ENCODE measurements at places on chromosomes 3 and 15.

DNA sequence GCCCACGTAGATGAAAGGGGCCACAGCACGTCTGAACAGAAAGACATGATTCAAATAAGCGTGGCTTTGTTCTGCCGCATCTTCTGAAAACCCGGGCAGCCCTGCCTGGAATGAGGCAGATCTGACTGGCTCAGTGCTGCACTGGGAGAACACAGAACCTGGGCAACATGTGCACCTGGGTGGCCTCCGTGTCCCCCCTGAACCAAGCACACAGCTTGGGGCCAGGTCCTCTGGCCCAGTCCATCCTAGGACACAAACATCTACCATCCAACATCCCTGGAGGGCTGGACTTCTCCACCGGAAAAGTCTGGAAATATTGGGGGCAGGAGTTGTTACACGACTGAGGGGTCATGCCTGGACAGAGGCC lies 119.4 kb downstream of the ADAMTS17 start:
- H3K4me3 ChIP-seq: no peak overlapping the region
- H3K36me3 ChIP-seq: no peaks in the 10 kb centered on the region
- DNase-seq: no peak
- no peak overlapping the region for H3K27ac ChIP-seq

DNA sequence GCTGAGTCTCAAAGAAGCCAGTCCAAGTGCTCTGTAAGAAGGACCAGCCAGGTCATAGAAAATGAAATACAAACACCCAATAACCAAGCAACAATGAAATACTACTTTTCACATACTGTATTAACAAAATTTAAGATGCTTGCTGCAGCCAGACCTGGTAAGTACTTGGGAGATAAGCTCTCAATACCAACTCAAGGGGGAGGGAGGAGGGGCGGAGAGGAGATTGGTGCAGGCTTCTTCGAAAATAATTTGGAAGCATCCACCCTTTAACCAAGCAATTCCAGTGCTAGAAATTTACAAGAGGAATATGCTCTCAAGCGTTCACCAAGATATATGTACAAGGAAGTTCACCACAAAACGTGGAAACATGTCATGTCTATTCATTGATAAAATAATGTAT lies 7.6 kb upstream of the LRRC2 start:
- H3K36me3 ChIP-seq: no peaks in the 10 kb centered on the region
- H3K4me1 ChIP-seq: no peaks in the 10 kb centered on the region
- H3K27me3 ChIP-seq: no peaks in the 10 kb centered on the region
- no peak overlapping the region for H3K27ac ChIP-seq
- no peak overlapping the region for H3K4me3 ChIP-seq

DNA sequence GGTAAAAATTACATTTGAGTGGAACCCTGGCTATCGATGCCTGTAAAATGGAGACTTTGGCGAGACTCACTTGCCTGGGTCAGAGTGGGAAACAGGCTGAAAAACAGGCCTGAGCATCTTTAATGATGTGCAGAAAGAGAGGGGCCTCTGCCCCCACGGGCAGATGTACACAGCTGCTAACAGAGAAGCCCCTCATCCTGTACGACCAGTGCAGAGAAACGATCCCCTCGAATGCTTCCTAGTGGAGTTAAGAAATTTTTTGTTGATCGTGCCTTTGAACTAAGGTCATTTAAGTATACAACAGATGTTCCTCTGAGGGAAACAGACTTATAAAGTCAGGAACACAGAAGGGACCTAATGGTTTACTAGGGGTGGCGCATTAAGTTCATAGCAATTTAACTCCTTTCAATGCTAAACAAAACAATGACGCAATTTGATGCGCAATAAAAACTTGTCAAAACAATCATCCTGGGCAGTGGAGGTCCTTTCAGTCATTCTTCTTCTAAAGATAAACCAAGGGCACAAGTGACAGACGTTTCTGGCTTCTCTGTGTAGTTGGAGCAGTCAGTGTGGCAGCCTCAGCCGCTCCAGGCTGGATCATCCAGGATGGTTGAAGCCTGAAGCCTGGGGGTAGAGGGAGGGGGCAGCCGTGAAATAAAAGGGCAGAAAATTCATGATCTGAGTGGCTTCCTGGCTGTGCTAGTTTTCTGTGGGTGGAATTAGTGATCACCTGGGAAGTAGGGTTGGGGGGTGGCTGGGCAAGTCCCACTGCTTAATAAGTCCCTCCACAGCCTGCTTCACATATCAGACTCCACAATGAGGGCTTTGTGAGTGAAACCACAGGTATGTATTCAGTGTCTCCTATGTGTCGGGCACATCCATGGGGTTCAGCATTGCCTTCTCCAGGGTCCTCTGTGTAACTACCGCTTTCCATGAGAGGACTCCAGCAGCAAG lies 50.8 kb upstream of the MRPS22 start:
- H3K36me3 ChIP-seq: no peaks in the 10 kb centered on the region
- DNase-seq: no peak
- H3K4me3 ChIP-seq: no peak overlapping the region
- no peaks in the 10 kb centered on the region for H3K27me3 ChIP-seq
- H3K4me1 ChIP-seq: no peaks in the 10 kb centered on the region

- no peaks in the 10 kb centered on the region for H3K27me3 ChIP-seq
- H3K4me3 ChIP-seq: no peak overlapping the region
- H3K27ac ChIP-seq: no peak overlapping the region
- DNase-seq: peak; percentile 17
- no peaks in the 10 kb centered on the region for H3K36me3 ChIP-seq
Measured at GRCh38 chr3:38842266-38842965, 26.4 kb upstream of the SCN10A start.

DNA sequence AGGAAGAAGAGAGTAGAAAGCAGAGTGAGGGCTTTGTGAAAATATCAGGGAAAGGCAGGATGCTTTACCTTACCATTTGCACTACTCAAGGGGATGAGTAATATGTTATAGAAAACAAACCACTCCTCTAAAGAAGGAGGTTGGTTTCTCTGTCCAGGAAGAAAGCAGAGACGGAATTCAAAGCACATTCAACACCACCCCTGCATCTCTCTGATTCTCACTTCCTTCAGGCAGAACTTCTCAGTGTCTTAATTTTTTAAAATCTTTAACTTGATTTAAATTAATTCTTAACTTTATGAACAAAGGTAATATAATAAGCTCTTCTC lies 82.4 kb downstream of the NR2F2 start:
- no peak overlapping the region for H3K27ac ChIP-seq
- no peaks in the 10 kb centered on the region for H3K36me3 ChIP-seq
- DNase-seq: no peak
- H3K4me3 ChIP-seq: no peak overlapping the region
- H3K27me3 ChIP-seq: no peaks in the 10 kb centered on the region
- no peaks in the 10 kb centered on the region for H3K4me1 ChIP-seq

GRCh38 chr15:90037511-90037860 lies 36.4 kb downstream of the ZNF710 start:
- peak overlapping the region; percentile 30 for H3K27ac ChIP-seq
- no peak overlapping the region for H3K4me3 ChIP-seq
- H3K4me1 ChIP-seq: peaks cover 85% of the 10 kb centered on the region
- no peaks in the 10 kb centered on the region for H3K36me3 ChIP-seq
- H3K27me3 ChIP-seq: no peaks in the 10 kb centered on the region
- DNase-seq: no peak

Measured in Karpas-422 (cell line).